ENCODE measurements at places on chromosomes 4 and X.

DNA sequence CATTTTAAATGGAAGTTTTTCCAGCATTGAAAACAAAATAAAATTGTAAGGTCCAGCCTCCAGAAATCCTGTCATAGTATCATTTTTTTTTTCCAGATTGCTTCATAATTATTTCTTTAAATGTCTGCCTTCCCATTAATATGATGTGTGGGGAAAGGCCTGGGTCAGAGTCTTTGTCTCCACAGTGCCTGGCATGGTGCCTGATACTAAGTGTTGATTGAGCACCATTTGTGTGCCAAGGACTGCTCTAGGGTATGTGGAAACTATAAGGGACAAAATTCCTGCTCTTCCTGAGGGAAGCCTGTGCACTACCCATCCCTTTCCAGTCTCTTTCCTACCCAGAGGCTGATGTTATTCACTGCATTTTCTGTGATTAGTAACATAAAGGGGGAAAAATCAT lies 53.1 kb upstream of the BEND4 start:
- no peaks in the 10 kb centered on the region for H3K27me3 ChIP-seq
- no peaks in the 10 kb centered on the region for H3K36me3 ChIP-seq
- no peaks in the 10 kb centered on the region for H3K4me1 ChIP-seq
- no peak overlapping the region for H3K27ac ChIP-seq

DNA sequence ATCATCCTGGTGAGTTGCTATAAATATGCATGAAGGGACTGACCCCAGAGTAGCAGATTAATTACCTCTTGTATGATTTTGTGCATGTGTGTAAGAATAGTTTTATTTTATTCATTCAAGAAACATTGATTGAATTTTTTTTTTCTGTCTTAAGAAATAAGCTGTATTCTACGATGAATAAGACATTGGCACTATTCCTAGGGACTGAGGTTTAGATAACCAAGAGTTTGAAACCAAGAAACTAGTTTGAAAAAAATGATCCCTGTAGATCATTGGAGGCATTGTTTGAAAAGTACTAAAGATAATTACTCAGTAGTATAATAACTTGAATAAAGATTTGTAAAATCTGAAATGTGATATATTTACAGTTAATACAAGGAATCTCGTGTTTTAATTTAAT lies 1086.9 kb downstream of the PCDH7 start:
- no peaks in the 10 kb centered on the region for H3K27me3 ChIP-seq
- no peaks in the 10 kb centered on the region for H3K4me1 ChIP-seq
- no peak for DNase-seq
- H3K27ac ChIP-seq = no peak overlapping the region

GRCh38 chr4:80362578-80363181 lies 27.1 kb downstream of the CFAP299 start:
- peaks cover 5% of the 10 kb centered on the region for H3K27me3 ChIP-seq
- peak; percentile 53 for DNase-seq
- H3K36me3 ChIP-seq = no peaks in the 10 kb centered on the region
- no peak overlapping the region for H3K27ac ChIP-seq
- no peaks in the 10 kb centered on the region for H3K4me1 ChIP-seq
- no peak overlapping the region for H3K4me3 ChIP-seq

DNA sequence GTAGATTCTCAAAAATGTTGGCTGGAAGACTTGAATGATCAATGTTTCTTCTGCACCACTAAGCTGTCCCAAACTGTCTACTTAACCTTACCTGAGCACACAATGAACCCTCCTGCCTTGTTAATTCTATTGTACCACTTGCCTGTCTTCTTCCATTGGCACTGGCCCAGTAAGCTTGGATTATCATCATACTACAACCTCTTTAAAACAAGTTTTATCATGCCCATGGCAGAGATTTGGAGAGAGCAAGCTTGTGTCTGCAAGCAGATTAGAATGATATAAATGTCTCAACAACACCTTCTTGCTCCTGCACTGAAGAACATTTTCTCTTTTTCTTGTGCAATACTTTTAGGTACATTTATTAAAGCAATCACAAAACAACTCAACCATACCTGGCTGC lies 74.0 kb upstream of the VMA21 start:
- H3K27me3 ChIP-seq = no peaks in the 10 kb centered on the region
- H3K27ac ChIP-seq = no peak overlapping the region
- no peak for DNase-seq
- no peak overlapping the region for H3K4me3 ChIP-seq

- H3K4me1 ChIP-seq = peaks cover 5% of the 10 kb centered on the region
- no peak overlapping the region for H3K27ac ChIP-seq
- no peaks in the 10 kb centered on the region for H3K27me3 ChIP-seq
- H3K36me3 ChIP-seq = no peaks in the 10 kb centered on the region
- no peak overlapping the region for H3K4me3 ChIP-seq
Measured at GRCh38 chrX:40483502-40483901, 97.3 kb upstream of the ATP6AP2 start.

GRCh38 chrX:130770615-130771014 lies 132.4 kb downstream of the ENOX2 start:
- H3K27ac ChIP-seq = no peak overlapping the region
- no peak overlapping the region for H3K4me3 ChIP-seq
- H3K27me3 ChIP-seq = no peaks in the 10 kb centered on the region
- DNase-seq = no peak
- no peaks in the 10 kb centered on the region for H3K4me1 ChIP-seq
- H3K36me3 ChIP-seq = peaks cover 3% of the 10 kb centered on the region

DNA sequence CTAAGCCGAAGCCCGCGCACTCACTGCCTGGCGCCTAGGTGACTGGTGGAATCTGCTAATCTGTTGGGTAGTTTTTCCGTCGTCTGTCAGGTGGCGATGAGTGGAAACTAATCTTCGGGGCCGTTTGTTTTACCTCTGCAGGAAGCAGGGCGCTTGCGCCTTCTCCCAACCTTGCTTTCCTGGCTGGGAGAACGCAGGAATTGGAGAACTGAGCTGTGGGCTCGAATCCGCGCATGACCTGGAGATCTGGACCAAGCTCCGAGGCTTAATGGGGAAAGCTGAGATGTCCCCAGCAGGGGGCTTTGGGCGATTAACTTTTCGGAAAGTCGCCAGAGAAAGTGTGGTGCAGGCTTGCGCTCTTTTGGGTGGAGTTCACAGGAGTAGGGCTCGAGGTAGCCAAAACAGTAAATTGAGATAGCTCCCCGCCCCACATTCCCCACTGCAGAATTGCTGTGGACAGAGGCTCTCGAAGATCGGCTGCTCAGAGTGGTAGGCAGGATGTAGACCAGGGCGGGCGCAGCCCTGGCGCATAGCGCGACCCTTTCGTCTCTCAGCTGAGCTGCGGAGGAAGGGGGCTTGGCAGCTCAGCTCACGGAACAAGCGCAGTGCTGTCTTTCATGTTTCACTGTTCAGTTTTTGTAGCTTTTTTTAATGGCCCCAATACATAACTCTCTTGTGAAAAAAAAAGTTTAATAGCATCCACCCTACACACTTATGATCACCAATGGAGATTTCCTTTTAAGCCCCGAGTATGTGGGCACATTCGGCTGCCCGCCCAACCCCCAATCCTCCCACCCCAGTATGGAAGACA lies 2.7 kb upstream of the FGF5 start:
- H3K4me1 ChIP-seq = no peaks in the 10 kb centered on the region
- H3K27me3 ChIP-seq = peaks cover 21% of the 10 kb centered on the region
- H3K36me3 ChIP-seq = no peaks in the 10 kb centered on the region

GRCh38 chr4:1356181-1356998 lies 9.4 kb downstream of the UVSSA start:
- H3K36me3 ChIP-seq = peaks cover 20% of the 10 kb centered on the region
- H3K4me3 ChIP-seq = no peak overlapping the region
- DNase-seq = no peak
- no peak overlapping the region for H3K27ac ChIP-seq

DNA sequence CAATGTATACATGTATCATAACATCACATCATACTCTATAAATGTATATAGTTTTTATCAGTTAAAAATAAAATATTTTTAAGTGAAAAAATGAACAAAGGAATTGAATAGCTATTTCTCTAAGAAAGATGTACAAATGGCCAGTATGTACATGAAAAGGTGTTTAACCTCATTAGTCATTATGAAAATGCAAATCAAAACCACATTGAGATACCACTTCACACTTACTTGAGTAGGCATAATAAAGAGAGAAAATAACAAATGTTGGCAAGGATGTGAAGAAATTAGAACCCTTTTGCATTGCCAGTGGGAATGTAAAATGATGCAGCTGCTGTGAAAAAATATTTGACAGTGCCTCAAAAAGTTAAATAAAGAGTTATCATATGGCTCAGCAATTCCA lies 95.5 kb downstream of the IRS4 start:
- H3K27ac ChIP-seq = no peak overlapping the region
- no peaks in the 10 kb centered on the region for H3K36me3 ChIP-seq
- no peaks in the 10 kb centered on the region for H3K27me3 ChIP-seq
- no peak for DNase-seq
- H3K4me1 ChIP-seq = no peaks in the 10 kb centered on the region

Measured in T-cell (primary cell).